Tracheal epithelial cell (primary cell): ENCODE measurements at places on chromosomes 6 and 20. TPM values are rescaled to one million over a fixed set of nuclear protein-coding genes. Genes with fewer than 3 reads are reported as not detected.

LTB gene
- 6.7 TPM in 1 of 2 replicates, not detected in the other for total RNA-seq

SLC24A3 gene
- under 0.01 and 1.2 TPM in 2 replicates for total RNA-seq

DOK5 gene
- 0.24 TPM in 1 of 2 replicates, not detected in the other for total RNA-seq

VAPB gene
- total RNA-seq: 14.0 and 14.9 TPM in 2 replicates

WFDC10B gene
- total RNA-seq: not detected in 2 replicates

CPNE5 gene
- under 0.01 TPM in 1 of 2 replicates, not detected in the other for total RNA-seq

L3MBTL1 gene
- total RNA-seq: 3.6 and 5.5 TPM in 2 replicates

SMOC2 gene
- 1.1 TPM in 1 of 2 replicates, not detected in the other for total RNA-seq

ENPP5 gene
- total RNA-seq: 1.1 and 2.7 TPM in 2 replicates

RAMACL gene
- total RNA-seq: 0.21 and 0.72 TPM in 2 replicates

HLA-DOA gene
- total RNA-seq: 0.24 TPM in 1 of 2 replicates, not detected in the other

FNDC1 gene
- total RNA-seq: not detected in 2 replicates

CAGE1 gene
- total RNA-seq: not detected in 2 replicates

SRSF12 gene
- total RNA-seq: 0.21 and 1.2 TPM in 2 replicates

HLA-DPA1 gene
- total RNA-seq: 3.6 and 4.5 TPM in 2 replicates

SIRPD gene
- total RNA-seq: not detected in 2 replicates

OR12D3 gene
- total RNA-seq: not detected in 2 replicates

BPIFA3 gene
- total RNA-seq: not detected in 2 replicates

UNC5CL gene
- total RNA-seq: 0.43 and 1.2 TPM in 2 replicates

TP53TG5 gene
- total RNA-seq: under 0.01 and 0.21 TPM in 2 replicates

SMPDL3A gene
- total RNA-seq: 6.3 and 7.7 TPM in 2 replicates

OPRM1 gene
- not detected in 2 replicates for total RNA-seq

AMD1 gene
- total RNA-seq: 69.9 and 163 TPM in 2 replicates

WFDC6 gene
- total RNA-seq: not detected in 2 replicates

BTN1A1 gene
- total RNA-seq: not detected in 2 replicates

SPATA25 gene
- total RNA-seq: 0.72 and 1.9 TPM in 2 replicates

COL21A1 gene
- total RNA-seq: 0.48 and 6.8 TPM in 2 replicates

DACT2 gene
- 0.72 and 1.7 TPM in 2 replicates for total RNA-seq

THBS2 gene
- total RNA-seq: 0.85 and 10.6 TPM in 2 replicates
